Keratinocyte (primary cell): ENCODE measurements at places on chromosomes 4 and X.

- no peak for DNase-seq
Measured at GRCh38 chr4:73103799-73104503, 34.4 kb upstream of the COX18 start.

DNA sequence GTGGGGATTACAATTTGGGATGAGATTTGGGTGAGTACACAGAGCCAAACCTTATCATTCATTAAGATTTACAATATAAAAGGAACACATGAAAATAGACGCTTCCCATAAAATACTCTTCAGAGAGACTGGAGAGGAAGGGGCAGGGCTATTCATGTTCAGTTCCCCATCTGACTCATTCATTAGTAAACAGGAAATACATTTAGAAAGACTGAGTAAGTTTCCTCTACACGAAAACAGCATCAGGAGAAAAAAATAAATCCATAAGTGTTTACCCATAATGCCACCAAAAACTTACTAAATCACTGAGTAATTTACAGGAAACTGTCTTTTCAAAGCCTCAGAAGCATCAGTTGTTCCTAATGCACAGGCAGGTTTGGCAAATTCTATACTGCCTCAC, 255.4 kb upstream of the CXorf51A start:
- no peak for DNase-seq

DNA sequence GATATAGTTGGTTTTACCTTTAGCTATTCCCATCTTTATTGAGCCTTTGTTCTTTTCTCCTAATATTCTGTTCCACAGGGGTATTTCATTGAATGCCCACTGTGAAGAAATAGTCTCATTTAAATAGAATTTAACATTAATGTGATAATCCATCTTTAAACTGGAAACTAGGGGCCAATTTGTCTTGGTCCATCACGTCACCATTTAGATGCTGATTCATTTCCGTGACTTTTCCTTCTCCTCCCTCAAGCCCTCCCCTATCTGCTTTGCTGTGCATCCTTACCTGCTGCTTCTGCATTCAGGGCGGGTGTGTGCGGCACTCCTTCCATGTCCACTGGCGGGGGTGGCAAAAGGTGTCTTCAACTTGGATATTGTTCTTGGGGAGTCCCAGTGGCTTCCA, 241.1 kb downstream of the FBXW7 start:
- no peak for DNase-seq

DNA sequence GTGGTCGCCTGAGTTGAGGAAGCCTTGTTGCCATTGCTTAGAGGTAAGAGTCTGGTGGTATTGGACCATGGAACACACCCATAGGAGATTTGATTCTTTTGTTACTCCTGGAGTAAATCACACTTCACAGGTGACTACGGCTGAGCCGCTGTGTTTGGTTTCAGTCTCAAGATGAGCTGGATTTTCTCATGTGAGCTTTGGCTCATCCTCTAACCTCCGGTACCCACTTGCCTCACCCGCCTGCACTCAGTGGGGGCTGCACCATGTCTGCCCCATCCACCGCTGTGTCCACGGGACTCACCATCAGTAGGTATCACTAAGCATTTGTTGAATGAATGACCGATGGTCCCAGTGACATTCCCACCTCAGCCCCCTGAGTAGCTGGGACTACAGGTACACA, 52.7 kb downstream of the HTT-AS start:
- no peak for DNase-seq

DNA sequence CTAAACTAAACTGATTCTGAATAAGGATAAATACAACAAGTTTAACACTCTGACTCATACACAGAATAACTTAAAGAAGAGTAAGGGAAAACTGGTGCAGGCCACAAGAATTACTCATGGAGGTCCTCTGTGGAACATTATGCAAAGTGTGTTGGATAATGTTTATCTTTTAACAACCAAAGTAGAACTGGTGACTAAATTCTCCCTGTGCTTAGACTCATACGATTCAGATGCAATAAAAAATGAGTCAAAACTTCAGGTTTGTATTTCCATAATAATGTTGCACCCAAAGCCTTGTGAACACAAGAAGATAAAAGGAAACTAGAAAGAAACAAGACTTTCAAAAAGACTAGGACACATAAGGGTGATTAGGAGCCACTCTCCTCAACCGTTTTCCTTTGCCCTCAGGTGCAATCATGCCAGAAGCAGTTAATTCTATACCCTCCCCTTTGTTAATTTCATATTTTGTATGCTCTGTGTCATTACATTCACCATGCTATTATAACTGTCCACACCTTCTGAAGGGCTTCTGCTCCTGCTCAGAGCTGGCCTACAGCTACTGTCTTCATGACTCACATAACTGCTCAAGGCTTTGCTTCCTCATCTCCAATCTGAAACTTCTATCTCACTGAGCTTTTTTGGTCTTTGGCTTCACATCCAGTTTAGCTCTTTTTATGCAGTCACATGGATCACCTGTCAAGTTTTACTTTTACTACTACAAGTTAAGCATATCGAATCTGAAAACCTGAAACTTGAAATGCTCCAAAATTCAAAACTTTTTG, 60.2 kb downstream of the KCNIP4 start:
- DNase-seq, result peak; percentile 59

DNA sequence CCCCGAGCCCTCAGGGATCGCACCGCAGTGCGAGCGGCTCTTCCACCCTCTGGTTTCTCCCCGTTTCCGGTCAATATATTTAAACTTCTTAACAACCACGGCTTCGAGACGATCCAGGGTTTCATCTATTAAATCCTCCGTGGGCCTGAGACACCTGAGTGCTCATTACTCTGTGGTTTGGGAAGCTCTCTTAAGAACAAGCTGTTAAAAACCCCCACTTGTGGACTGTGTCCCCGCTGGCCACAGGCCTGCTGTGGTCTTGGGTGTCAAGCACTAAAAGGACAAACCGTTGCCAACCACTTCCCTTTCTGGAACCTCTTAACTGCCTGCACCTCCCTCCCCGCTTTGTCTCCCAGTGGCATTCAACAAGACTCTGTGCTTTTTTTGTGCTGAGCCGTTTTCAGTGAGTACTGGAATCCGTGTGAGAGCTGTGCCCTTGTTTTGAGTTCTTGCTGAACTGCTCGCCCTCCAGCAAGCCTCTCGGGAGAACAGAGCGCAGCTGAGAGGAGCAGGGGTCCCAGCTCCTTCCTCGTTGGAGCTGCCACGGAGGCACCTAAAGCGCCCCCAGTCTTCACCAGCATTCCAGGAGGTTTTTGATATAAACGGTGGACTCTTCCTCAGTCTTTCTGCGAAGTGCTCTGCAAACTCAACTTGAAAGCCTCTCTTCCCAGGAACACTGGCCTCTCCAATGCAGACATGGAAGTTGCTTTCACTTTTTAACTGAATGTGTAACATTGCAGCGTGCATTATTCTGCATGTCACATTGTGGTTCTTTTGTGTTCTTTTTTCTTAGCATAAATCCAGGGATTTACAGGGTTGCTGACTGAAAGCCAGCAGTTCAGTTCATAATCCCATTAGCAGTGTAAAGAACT, 691 bp upstream of the IGFBP7 start:
- DNase-seq, result no peak

GRCh38 chr4:144223149-144223548, 82.6 kb upstream of the GYPA start:
- DNase-seq, result no peak
